ENCODE measurements at places on chromosomes 6 and 20. TPM values are rescaled to one million over a fixed set of nuclear protein-coding genes. Genes with fewer than 3 reads are reported as not detected.

DDX43 gene
- total RNA-seq: not detected

PANK2 gene
- 53.8 TPM for total RNA-seq

TPD52L2 gene
- 141 TPM for total RNA-seq

HLA-DOB gene
- 0.29 TPM for total RNA-seq

RFX6 gene
- total RNA-seq: not detected

LST1 gene
- 0.37 TPM for total RNA-seq

WTAP gene
- 69.7 TPM for total RNA-seq

NFATC2 gene
- 7.7 TPM for total RNA-seq

ZNF318 gene
- 5.6 TPM for total RNA-seq

NEURL2 gene
- total RNA-seq: 0.79 TPM

CFAP206 gene
- total RNA-seq: 0.69 TPM

SSTR4 gene
- not detected for total RNA-seq

C20orf202 gene
- total RNA-seq: not detected

MAP3K5 gene
- 3.5 TPM for total RNA-seq

MICB gene
- total RNA-seq: 7.6 TPM

PROKR2 gene
- not detected for total RNA-seq

SALL4 gene
- 2.3 TPM for total RNA-seq

TXLNB gene
- total RNA-seq: not detected

SOX4 gene
- 16.3 TPM for total RNA-seq

LINC00237 gene
- total RNA-seq: not detected

GNAS gene
- 684 TPM for total RNA-seq

ATG5 gene
- total RNA-seq: 23.0 TPM

TFAP2A gene
- 18.7 TPM for total RNA-seq

ENPP1 gene
- total RNA-seq: 1.0 TPM
